Germinal center (tissue), 1 donor: ENCODE measurements at places on chromosomes 11 and 22.

DNA sequence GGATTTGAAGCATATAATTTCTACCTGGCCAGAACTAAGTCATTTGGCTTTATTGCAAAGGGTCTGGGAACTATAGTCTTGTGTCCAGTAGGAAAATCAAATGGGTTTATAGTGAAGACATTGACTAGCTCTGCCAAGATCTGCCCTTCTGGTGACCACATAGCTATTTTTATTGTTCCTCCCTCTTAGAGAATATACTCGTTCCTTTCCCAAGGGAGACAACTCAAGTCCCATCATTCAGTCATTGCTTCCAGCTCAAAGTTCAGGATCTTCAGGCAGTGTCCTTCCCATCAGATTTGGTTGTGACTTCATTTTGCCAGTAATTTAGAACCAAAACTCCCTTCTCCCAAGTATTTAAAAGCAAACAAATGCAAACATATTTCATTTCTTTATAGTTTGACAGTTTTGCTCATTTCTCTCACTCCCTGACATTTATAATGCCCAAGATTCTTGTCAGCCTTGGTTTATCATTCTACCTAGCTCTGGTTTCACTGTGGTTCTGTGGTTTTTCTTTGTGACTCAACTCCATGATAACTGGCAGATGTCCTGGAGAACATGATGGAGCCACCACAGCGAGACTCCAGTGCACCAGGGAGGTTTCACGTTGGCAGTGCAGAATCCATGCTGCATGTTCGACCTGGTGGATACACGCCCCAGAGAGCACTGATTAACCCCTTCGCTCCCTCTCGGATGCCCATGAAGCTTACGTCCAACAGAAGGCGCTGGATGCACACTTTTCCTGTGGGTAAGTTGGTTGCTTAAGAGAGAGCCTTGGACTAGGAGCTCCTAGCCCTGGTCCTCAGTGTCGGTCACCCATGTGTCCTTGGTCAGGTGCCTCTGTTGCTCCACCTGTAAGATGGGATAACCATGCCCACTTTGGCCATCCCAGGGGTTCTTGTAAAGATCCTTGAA is 64.9 kb downstream of the DEPDC5 start:
- no peak for DNase-seq

DNA sequence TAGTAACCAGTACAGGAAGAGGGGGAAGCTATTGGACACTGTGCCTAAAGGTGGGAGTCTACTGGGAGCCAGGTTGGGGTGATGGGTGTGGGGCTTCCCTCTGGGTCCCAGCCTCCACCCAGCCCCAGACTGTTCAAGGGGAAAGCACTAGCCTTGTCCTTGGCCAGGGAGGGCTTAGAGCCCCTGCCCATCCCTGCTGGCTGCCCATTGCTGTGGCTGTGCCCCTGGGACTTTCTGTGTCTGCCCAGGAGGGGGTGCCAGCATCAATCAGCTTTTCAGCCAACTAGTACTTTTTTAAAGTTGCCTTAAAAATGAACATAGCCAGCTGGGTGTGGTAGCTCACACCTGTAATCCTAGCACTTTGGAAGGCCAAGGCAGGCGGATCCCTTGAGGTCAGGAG is 19.9 kb downstream of the INCENP start:
- DNase-seq: no peak

DNA sequence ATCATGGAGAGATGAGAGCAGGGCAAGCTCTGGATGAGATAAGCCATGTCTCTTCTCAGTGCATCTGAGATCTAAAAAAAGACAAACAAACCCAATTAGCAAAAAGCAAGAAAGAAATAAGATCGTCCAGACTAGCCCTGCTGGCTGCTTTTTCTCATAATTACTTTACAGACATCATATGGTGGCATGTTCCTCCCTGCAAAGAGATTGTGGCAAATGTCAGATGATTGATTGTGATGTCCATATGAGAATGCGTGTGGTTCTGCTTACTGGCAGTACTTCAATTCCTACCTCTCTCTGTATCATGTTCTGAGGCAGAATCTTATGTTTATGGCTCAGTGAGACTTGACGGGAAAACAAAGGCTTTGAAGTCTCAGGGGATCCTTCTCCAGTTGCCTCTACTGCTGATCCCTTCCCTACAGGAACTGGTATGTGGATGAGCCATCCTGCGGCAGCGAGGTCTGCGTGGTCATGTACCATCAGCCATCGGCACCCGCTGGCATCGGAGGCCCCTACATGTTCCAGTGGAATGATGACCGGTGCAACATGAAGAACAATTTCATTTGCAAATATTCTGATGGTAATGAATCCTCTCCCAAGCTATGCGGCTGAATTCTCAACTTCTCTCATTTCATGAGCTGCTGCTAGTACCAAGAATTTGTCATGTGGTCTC is 8.8 kb downstream of the LAYN start:
- DNase-seq: no peak

DNA sequence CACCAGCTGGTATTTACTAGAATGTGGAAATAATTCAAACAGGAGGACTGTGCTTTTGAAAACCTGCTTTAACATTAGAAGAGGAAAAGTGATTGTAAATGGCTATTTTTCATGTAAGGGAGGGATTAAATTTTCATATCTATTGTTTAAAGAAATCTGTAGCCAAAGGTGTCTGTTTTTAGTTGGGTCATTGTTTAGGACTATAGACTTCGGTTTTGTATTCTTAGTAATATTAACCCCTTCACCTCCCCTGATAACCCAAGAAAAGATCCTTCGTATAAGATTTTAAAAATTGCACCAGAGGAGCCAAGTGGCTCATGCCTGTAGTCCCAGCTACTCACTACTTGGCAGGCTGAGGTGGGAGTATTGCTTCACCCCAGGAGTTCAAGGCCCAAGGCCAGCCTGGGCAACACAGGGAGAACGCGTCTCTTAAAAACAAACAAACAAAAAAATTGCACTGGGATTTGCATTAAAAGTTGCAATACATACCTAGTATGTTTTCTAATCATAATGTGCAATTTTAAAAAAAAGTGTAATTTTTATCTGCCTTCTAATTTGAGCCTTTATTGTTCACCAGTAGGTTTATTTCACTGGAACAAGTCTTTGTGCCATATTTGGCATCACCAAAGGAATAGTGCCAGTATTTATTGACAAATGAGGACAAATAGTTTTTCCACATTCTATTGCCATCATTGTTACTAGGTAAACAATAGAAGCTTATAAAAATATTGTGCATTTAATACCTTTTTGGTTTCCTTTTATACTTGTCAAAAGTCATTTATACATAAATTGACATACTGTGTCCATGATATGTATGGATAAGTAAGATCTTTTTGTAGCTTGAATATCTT is 34.3 kb downstream of the MTMR3 start:
- no peak for DNase-seq

- no peak for DNase-seq
These were observed 43.3 kb downstream of the DNAJC24 start for GRCh38 chr11:31412946-31413345.

GRCh38 chr11:46778416-46778815 is 59.4 kb downstream of the F2 start:
- DNase-seq: no peak

DNA sequence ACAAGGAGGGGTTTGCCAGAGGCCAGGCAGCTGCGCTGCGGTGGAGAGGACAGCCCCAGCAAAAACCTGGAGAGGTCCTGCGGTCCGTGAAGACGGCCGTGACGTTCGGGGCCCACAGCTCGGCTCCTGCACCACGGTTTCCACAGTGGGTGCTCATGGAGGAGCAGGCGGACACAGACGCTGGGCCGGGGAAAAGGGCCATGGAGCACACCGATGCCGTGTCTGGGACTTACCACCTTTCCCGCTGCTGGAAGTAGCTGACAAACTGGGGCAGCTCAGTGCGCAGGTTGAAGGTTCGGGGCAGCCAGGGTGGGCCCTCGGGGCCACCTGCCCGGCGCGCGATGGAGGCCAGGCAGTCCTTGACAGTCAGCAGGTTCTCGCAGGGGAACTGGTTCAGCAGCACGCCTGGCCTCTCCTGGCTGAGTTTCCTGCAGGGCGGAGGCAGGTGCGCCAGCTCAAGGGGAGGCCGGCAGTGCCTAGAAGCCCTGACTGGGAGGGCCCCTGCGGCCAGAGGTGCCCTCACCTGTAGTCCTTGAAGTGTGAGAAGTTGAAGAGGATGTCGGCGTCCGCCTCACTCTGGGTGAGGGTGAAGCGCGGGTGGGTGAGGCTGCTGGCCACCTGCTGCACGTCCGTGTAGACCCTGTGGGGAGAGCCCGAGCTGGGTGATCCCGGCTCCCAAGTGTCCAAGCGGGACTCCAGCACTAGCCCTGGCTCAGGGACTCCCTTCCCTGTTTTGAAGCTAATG is 12.8 kb downstream of the TTLL12 start:
- DNase-seq: no peak

DNA sequence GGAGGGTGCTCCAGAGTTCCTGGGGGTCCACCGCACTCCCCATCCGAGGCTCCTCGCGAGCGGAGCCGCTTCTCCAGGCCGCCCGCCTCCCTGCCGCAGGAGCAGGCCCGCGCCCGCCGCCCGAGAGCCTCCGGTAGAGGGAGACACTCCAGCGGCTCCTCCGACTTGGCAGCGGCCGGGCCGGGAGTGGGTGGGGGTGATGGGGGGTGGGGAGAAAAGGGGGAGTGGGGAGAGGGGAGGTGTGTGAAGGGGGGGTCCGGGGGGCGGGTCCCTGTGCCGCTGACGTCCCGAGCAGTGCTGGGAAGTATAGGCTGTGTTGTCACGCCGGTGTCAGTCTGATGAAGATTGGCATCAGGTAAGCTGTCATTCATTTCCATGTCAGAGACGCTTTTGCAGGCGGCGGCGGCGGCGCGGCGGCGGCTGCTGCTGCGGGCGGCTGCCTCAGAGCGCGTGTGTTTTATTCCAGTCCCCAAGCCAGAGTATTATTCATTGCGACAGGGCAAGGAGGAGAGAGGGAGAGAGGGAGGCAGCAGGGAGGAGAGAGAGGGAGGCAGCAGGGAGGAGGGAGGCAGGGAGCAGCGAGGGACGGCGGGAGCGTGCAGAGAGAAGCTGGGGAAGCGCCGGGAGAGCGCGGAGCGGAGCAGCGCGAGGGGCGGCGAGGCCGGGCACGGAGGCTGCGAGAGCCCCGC is at the start of gene PKNOX2:
TSS of gene PKNOX2 (plus strand) at position 330 of the 689 bp plus-strand sequence. CDS start 186,555 bp downstream, outside the sequence.
- DNase-seq: peak; percentile 63

DNA sequence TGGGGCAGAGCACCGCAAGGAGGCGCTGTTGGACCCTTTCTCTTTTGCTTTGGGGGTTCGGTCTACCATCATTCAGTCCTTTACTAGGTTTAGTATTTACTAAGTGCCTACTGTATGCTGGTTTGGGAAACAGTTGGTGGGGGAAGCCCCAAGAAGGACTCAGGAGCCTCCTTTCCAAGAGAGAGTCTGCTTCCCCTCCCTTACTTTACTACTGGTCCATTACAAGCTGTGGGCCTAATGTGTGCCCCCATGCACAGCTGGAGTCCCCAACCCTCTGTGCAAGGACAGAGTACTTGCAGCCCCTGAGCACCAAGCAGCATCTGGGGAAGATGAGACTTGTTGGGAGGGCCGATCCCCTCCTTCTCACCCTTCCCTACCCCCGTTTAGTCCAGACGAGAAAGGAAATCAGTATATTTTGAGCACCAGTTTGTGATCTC is 876 bp upstream of the UBE2L6 start:
- no peak for DNase-seq

GRCh38 chr11:122789907-122790306 is 48.4 kb upstream of the CRTAM start:
- no peak for DNase-seq

- DNase-seq: no peak
These were observed 84.8 kb downstream of the UVRAG start for GRCh38 chr11:75899806-75900205.

DNA sequence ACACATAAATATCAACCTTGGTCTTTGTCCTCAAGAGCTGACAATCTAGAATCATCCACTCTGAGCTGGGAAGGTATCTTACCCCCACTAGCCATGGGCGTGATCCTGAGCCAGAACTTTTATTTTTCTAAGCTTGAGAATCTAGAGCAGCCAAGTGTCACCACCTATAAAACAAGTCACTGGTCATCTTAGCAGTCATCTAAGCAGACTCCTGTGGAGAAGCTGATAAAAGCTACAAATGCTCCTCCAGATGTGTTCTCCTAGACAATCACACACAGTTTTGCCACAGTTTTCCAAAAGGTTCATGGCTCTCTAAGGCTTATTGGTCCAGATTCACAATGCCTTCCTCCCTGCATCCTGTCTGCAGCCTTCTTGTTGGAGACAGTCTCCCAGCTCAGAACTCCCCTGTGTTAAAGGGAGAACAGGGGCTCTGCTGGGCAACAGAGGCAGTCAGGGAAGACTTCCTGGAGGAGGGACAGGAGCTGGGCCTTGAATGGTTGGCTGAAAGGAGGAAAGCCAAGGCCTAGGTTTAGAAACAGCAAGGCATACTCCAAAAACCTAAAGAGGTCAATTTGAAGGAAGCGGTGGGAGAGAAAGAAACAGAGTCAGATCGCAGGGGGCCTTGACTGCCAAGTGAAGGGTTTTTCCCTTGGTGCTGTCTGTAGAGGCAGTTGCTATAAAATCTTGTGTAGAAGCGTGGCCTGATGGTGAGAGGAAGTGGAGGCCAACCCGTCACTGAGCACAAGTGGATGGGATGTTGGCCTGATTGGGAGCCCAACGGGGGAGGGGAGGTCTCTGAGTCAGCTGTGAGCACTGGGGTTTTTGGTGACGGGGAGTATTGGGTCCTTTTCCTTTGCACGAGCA is 42.0 kb downstream of the ALX4 start:
- DNase-seq: no peak

DNA sequence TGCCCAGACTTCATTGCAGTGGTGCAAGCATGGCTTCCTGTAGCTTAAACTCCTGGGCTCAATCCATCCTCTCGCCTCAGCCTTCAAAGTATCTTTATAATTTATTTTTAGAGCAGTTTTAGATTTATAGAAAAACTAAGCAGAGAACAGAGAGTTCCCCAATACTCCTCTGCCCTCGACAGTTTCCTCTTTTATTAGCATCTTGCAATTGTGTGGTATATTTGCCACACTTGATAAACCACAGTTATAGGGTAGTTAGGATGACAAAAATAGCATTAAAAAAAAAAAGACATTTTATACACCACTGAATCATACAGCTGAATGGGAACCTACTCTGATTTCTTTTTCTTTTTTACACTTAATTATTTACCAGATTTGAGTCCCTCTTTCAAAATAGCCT is 31.2 kb downstream of the MS4A2 start:
- DNase-seq: peak; percentile 38

GRCh38 chr22:20400606-20401375 is 6.8 kb downstream of the ZNF74 start:
- DNase-seq: no peak
